NCI-H1105 (cell line): ENCODE measurements at places on chromosomes 12 and 14.

DNA sequence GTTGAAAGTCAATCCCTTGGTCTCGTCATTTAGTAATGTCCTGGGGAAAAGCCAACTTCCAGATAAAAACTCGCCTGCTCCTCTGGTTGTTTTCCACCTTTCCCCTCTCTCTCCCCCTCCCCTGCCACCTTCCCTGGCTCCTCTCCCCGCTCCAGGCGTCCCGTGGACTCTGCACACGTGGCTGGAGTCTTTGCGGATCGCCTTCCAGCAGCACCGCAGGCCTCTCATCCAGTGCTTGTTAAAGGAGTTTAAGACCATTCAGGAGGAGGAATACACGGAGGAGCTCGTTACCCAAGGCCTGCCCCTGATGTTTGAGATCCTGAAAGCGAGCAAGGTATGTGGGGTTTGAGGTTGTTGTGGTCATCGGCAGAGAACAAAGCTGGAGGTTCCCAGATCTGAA, 65.8 kb upstream of the PWP1 start:
- no peak for DNase-seq

GRCh38 chr12:30211743-30212142, 428.0 kb upstream of the TMTC1 start:
- DNase-seq: no peak

DNA sequence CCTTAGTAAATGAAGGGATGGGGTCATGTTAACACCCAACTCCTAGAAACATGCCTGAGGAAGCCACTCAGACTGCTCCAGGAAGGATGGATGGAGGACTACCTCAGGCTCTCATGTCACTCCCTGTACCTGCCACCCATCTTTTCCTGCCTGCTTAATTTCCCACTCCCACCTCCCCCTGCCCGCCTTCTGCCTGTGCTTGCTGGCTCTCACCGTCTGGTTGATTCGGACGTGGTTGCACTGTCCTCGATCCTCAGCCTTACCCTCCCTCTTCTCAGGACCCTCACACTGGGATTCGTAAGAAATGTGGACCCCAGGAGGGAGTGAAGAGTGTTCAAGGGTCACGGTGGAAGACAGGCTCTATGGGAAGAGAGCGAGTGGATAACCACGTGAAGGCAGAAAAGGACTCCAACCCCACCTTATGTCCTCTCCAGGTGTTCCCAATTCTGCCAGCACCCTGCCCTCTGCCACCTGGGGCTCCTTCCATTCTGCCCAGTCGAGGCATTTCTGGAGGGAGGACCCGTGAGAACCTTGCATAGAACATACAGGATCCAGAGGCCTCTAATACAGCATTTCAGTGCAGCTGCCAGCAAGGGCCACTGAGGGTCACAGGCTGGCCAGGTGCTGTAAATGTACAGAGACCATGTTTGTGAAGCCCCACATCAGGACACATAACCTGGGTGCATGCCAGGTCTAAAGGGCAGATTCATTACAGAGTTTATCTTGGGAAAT, 12.9 kb downstream of the ITGB7 start:
- no peak for DNase-seq

DNA sequence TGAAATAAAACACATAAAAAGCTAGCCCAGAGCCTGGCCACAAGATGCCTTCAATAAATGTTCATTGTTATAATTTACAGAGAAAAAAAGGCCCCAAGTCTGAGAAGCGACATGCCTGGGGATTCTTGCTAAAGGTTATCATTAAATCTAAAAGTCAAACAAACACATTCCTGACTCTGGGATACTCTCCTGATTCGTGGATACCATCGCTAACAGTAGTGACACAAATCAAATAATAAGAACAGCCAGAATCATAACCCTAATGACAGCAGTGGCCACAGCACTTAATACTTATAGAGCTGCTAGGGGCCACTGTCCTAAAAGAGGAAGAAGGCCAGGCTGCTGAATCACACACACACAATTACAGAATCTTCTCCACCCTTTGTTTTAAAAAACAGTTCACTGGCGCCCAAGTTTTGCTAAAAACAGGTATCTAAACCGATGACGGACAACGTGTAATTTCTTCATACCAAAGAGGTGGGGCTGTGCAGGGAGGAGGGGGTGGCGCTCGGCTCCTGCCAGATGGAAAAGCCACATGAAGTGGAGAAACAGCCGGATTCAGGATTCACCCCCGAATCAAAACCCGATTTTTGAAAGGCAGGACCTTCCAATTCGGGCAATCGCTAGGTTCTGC, 1.2 kb downstream of the CLIP1 start:
- peak; percentile 33 for DNase-seq
